NCI-H524 (cell line): ENCODE measurements at places on chromosomes 7 and 10.

- DNase-seq: no peak
Measured at GRCh38 chr7:148729984-148730733, 31.5 kb downstream of the CUL1 start.

DNA sequence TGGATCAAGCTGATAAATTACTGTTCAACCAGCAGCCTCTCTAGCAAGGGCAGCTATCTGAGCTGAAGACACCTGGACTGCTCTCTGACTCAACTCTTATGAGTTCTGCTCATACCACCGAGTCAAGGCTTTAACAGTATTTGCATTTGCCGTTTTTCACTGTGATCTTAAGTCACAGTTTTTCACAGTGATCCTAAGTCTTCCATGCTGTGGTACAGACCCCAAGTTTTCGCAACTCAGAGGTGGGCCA is 31.3 kb downstream of the PIP4K2A start:
- no peak for DNase-seq

- no peak for DNase-seq
Measured at GRCh38 chr7:141381794-141382427, 169.3 kb upstream of the AGK start.

GRCh38 chr10:119418362-119418761 is 124.2 kb downstream of the RGS10 start:
- DNase-seq: no peak

GRCh38 chr7:26535483-26536007 is 243.9 kb downstream of the SNX10 start:
- DNase-seq: no peak

DNA sequence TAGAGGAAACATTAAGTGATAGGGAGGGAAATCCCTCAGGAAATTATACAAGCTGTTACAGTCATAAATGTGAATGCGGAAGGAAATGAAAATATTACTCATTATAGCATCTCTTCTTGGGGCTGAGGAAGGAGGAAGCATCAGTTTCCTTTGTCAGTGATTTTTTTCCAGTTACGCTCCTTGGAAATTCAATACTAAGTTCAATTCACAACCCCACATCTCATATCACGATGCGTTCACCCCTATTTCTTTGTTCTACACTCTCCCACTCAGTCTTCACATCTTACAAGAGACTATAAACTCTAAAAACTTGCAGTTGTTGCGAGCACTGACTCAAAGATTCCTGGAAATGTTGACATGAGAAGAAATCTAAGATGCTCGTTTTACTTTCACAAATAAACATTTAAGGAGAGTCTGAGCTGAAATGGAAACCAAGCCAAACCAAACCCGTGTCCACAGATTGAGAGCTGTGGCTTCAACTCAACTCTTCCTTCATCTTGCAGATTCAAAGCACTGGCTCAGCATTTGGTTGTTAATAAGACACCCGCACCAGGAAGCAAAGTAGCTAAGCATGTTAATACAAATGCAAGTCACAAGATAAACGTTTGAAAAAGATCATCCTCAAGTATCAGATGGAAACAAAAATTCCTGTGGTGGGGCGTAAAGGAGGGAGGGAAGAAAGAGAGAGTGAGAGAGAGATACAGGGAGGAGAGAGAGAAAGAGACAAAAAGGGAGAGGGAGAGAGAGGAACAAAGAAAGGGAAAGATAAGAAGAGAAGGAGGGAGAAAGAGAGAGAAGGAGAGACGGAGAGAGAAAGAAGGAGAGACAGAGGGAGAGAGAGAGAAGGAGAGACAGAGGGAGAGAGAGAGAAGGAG is 150.0 kb upstream of the RSU1 start:
- no peak for DNase-seq

GRCh38 chr7:135194494-135195095 is 16.7 kb downstream of the WDR91 start:
- DNase-seq: no peak

- DNase-seq: no peak
Measured at GRCh38 chr10:73262105-73262730, 9.8 kb upstream of the MRPS16 start.

DNA sequence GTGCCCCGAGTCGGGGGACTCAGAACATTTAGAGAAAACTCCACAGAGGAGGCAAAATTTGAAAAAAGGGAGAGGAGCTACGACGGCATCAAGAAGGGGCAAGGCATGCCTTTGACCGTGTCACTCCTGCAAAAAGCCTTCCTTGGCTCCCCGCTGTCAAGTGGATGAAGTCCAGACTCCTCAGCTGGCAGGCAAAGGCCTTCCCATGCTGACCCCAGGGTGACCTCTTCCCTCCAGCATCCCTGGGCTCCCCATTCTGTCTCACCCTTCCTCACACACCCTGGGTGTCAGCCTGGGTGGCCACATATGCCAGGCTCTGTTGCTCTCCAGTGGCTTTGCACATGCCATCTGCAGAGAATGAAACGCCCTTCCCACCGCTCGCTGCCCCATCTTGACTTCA is 88.4 kb upstream of the ZMIZ1 start:
- DNase-seq: no peak

DNA sequence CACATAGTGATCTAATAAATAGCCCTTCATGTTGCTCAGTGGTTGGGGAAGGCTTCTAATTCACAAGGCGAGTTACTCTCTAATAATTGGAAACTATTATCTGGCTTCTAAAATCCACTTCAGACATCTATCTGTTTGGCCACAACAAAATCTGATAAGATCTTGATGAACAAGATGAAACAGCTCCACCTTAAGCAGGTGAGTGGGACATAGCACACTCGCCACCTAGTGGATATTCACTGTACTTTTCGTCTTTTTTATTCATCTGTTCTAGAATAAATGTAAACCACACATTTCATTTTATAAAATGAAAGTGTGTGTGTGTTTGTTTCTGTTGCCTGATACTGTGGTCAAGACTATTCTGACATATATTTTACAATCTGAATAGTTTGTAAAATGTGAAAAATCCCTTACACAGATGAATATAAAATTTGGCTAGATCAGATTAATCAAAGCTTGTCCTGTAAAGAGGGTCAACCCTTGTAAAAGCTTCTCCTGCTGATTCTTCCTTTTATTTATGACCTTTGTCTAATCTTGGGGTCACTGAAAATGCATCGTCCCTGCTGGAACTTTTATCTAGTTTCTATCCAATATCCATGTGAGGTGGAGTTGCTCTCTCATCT is 26.5 kb upstream of the CNTNAP2 start:
- peak; percentile 65 for DNase-seq

DNA sequence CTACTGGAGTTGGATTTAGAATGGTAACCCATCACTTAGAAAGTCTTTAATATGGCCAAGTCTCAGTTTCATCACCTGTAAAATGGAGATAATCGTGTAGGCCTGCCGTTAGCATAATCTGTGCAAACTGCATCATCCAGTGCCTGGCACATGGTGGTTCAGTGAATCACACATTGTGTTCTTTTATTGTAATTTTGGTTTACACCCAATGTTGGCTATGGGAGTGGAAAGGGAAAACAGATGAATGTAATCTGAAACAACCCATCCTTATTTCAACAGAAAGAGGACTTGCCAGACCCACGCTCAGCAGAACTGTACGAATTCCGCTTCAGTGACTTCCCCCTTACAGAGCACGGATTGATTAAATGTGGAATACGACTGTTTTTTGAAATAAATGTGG is 27.5 kb downstream of the PDE6C start:
- no peak for DNase-seq

DNA sequence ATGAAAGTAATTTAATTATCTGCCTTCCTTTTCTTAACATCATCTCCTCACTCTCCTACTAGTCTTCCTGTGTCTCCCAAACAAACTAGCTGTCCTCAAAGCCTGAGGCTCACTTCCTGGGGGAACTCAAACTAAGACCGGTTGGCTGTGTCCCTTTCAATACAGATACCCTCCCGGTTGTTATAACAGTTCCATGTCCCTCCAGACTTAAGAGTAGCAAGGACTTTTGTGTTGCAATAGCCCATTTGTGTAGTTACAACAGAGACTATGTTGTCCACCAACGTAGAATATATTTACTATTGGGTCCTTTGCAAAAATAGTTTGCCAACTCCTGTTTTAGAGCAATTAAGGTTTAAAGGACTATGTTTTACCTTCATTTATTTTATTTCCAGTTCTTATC is 8.6 kb upstream of the TARP start:
- DNase-seq: no peak

DNA sequence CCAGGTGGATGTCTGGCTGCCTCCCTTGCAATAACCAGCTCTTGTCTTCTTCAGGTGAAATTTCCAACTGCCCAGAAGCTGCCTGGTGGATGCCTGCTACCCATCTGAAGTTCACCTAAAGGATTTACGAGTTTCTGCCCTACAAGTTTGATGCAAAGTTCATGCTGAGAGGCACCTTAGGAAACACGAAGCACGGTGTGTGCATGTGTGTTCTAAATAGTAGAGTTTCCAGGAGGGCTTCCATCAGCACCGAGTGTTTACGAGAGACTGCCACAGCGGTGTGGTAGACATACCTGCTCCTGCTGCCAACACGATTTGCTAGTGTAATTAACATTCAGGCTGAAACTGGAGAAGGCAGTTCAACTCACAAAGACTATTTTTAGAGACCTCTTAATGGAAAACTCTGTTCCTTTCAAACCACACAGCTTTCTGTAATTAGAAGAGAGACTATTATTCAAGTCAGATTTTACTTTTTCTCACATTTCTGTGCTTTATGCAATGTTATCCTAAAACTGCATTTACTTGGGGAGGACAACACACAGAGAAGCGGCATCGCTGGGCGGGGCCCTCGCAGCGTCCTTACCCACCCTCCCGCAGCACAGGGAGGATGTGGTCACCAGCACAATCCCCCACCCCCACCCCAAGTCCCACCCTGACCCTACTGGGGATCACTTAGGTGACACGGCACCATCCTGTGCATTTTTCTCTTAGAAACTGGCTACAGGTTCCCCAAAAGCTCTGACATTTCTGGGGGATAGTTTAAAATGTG is 15.5 kb upstream of the CPXM2 start:
- DNase-seq: no peak

DNA sequence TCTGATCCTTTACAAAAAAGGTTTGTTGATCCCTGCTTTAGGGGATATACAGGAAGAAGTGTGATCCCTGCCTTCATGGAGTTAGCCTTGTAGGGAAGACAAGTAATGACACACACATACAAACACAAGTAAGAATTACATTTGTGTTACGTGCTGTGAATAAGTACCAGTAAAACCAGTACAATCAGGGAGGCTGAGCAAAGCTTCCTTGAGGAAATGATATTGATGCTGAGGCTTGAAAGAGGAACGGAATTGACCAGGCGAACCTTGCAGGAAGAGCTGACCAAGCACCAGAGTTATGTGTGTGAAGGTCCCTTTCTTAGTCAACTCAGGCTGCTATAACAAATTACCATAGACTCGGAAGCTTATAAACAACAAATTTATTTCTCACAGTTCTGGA is 83.6 kb upstream of the CACUL1 start:
- DNase-seq: no peak

- DNase-seq: no peak
Measured at GRCh38 chr10:91250341-91250740, 29.9 kb downstream of the PCGF5 start.

DNA sequence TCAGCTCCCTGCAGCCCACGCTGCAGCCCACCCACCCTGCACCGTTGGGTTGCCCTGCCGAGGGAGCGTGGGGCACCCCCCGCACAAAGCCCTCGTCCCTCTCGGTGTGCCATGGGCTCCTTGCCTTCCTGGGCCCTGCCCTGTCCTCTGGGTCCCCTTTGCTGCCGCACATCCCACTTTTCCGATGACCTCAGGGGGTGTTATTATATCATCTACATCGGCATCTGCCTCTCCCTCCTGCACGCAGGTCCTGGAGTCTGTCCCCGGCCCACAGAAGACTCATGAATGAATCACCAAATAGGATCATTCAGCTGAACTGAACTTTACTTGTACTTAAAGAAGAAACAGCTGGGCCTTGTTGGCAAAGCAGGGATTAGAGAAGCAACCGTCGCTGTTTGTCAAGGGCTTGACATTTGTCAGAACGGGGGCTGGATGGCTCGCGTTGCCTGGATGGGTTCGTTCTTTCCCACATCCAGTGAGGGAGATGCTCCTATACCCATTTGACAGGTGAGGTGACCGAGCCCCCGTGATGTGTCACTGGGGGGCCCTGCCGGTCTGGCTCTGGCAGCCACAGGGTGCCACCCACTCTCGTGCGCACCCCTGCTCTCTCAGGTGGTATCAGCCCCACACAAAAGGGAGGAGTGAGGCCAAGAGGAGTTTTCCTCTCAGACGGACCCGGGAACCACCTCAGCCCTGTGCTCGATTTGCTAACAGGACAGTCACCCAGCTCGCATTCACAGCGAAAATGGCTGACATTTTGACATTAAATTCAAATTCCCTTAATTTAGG is 58.6 kb upstream of the EBF3 start:
- peak; percentile 22 for DNase-seq

- DNase-seq: no peak
Measured at GRCh38 chr10:76667408-76668370, 969.9 kb downstream of the KCNMA1 start.

DNA sequence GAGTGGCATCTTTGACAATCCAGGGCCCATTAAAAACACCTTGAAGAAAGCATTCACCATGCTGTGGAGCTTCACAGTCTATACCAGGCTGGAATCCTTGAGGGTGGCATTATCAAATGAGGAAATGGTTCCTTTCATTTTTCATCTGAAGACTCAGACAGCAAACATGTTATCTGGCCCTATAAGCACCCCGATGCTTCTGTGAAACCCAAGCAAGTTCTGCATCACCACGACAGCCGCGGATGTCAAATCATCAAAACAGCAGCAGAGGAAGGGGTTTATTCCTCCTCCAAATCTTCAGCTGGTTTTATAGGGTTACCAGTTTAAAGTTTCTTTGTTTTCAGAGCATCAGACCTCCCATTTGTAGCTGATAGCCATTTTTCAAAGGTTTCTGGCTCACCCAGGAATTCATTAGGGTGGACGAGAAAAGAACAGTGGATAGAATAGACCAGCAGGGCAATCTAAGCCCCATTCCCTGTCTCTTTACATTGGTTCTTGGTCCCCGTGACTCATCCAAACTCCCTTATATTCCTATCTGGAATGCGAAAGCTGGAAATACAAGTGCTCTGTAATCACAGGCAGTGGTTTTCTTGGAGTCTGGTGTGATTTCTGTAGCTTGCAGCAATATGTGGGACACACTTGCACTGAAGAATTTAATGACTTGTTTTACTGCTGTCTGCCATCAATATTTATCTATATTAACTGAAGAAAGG is 217.9 kb downstream of the SKAP2 start:
- DNase-seq: no peak

- no peak for DNase-seq
Measured at GRCh38 chr7:972676-973309, 2.6 kb downstream of the COX19 start.

GRCh38 chr10:43573250-43574000 is 991 bp downstream of the ZNF239 start:
- DNase-seq: no peak

DNA sequence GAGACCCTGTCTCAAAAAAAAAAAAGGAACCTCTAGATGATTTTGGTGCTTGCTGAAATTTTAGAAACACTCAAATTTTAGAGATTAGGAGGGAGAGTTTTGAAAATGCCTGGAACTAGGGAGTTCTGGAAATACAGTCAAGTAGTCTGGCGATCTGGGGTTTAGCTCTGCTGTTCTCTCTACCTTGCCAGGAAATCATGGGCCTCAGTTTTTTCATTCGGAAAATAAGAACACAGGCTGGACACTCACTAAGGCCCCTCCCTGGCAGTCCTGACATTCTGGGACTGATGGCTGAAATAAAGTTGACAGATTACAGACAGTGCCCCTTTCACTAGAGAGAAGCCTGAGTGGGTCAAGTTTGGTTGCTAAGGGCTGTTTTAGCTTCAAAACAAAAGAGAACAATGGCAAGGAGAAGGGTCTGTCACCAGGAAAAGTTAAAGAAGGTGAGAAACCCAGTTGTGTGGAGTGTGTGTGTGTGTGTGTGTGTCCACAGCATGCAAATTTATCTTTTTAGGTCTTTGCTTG is 25.0 kb upstream of the CALN1 start:
- DNase-seq: no peak
